ENCODE measurements at places on chromosomes 1 and 21. TPM values are rescaled to one million over a fixed set of nuclear protein-coding genes. Genes with fewer than 3 reads are reported as not detected.

Gene ZNF648
- total RNA-seq, result 0.11 TPM

Gene FCER1G
- 15.9 TPM for total RNA-seq

Gene KCNA3
- 3.1 TPM for total RNA-seq

Gene RSBN1
- 34.2 TPM for total RNA-seq

Gene GJB3
- total RNA-seq, result 2.2 TPM

Gene MRPL37
- 18.8 TPM for total RNA-seq

Gene TMPRSS3
- total RNA-seq, result not detected

Gene NCMAP
- total RNA-seq, result 0.16 TPM

Gene NBPF3
- total RNA-seq, result 25.2 TPM

Gene SHCBP1L
- 0.85 TPM for total RNA-seq

Gene ADCY10
- 0.37 TPM for total RNA-seq

Gene AIRE
- total RNA-seq, result 0.11 TPM

Gene MATN1
- total RNA-seq, result 0.85 TPM

Gene PAQR7
- total RNA-seq, result 10.4 TPM

Gene ADGRB2
- total RNA-seq, result 13.4 TPM

Gene S100A8
- 16.5 TPM for total RNA-seq

Gene FCAMR
- total RNA-seq, result not detected

Gene SPATA17
- 4.7 TPM for total RNA-seq

Gene CDA
- total RNA-seq, result 0.53 TPM

Gene RPE65
- total RNA-seq, result 9.9 TPM

Gene EXO1
- 7.9 TPM for total RNA-seq
